ENCODE measurements at places on chromosomes 4 and X.

- DNase-seq: no peak
These were observed 80.6 kb downstream of the PPP2R2C start for GRCh38 chr4:6391852-6392188.

DNA sequence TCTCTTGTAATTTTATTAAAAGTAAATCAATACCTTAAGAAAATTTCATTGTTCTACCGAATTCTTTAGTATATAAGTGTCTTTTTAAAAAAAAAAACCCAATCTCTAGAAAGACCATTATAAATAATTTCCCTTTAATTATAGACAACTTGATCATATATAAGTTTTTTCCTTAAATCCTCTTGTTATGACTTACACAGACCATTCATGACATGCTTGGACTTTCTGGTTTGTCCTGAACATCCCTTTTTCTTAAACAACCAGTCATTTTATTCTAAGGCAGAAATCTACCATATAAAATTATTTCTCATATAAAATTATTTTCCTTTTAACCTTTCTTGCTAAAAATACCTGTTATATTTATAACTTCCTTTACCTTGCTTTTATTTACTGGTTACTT is 15.4 kb upstream of the FHDC1 start:
- DNase-seq: peak; percentile 81

- DNase-seq: no peak
These were observed 69.2 kb downstream of the CRMP1 start for GRCh38 chr4:5823542-5824211.

DNA sequence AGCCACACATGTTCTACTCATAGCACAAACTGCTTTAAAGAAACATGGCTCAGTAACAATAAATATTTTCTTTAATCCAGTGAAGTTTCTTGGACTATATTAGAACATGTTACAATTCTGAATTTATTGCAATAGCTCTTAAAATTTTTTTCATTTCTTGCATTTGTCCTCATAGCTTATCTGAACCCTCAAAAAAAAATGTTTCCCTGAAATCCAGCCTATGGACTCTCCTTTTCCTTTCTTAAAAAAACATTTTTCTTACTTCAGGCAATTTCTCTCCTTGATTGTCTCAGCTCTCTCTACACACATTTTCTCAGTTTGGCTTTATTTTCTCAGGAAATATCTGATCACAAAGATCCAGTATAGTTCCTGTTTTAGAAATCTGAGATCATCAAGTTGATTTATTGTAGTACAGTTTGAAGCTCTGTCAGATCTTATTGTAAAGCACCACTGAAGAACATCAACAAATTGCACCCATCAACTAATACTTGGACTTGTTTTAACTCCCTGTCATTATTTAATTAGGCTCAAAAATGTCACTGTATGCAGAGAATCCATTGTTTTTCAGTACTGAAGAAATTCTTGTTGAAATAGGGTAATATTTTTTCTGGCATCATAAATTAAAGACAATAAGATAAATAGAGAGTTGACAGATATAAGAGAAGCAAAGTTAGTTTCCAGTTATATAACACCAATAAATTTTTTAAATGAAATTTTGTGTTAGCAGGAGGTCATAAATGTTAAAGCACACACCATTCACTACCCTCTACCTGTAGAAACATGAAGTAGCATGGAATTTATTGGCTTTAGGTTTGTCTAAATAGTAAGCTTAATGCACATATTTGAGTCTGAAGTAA is 317.7 kb downstream of the ARHGAP24 start:
- peak; percentile 39 for DNase-seq

DNA sequence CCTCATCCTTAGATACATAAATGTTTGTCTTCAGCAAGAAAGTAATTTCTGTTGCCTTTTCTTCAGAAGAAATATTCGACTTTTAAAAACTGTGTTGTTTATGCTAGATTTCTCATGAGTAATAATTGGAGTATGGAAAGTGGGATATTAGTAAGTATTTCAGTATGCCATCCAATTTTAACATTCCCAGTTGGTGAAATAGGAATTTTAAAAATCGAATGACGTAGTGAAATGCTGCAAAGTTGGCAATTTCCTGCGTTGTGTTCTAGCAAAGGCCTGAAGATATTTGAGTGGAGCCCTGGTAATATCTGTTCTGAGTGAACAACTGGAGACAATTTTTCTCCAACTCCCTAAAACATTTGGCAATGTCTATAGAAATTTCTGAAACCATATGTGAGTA is 190.1 kb downstream of the ZNF330 start:
- no peak for DNase-seq

- DNase-seq: no peak
These were observed 935.2 kb downstream of the TRAM1L1 start for GRCh38 chr4:116150152-116150551.

DNA sequence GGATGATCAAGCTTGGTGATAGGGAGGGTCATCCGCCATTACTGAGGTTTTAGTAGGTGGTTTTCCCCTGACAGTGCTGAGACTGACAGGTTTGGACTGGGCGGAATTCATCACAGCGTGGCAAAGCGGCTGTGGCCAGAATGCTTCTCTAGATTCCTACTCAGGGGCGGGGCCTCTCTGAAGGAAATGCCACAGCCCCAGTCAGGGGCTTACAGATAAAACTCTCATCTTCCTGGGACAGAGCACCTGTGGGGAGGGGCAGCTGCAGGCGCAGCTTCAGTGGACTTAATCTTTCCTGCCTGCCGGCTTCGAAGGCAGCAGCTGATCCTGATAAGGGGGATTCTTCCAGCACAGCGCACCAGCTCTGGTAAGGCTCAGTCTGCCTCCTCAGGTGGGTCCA is 316.7 kb downstream of the RPA4 start:
- DNase-seq: peak; percentile 64

DNA sequence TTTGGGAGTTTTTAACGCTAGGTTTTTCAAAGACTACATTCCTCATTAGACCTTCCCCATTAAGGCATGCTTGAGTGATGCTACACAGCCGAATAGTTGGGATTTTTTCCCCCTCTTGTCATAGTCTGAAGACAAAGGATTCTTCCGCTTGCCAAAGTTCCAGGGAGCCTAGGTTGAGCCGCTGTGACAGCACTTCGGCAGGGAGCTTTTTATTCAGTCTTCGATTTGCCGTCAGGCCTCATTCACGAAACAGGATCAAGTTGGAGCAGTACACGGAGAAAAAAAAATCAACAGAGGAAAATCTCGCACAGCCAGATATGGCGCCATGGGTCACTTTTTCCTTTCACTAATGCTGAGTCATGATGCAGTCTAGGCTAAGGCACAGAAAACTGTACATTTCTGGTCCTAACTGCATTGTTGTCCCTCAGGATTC is 24.3 kb downstream of the SHROOM3 start:
- DNase-seq: no peak

GRCh38 chr4:138389976-138390685 is 148.0 kb upstream of the SLC7A11 start:
- DNase-seq: peak; percentile 39

DNA sequence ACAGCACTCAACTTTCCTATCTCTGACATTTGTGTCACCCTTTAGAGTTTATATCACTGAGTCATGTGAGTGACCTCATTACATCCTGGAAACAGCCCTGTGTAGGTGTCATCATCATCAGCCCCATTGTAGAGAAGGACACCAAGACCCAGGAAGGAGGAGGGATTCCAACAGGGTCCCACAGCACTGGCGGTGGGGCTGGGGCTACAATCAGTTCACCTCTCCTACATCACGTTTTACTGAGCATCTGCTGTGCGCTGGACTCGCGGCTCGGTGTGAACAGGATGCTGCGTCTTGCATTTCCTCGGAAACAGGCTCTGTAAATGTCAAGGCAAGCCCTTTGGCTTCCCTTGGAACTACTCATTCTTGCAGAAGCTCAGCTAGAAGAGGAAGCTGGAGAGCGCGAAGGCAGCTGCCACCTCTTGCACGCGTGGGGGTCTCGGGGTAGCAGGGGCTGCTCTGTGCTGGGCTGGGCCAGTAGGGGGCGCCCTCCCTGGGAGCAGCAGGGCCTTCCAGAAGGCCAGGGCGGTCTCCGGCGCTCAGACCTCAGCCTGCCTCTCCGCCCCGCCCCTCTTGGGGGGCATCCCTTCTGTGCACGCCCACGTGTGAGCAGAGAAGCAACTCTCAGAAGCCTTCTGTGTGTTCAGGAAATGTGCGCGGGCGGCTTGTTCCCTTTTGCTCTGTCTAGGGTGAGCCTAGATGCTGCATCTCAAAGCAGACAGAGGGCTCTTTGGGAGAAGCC is 29.0 kb downstream of the REELD1 start:
- DNase-seq: peak; percentile 22

- peak; percentile 89 for DNase-seq
These were observed 2.1 kb upstream of the TMEM131L start for GRCh38 chr4:153464068-153464467.

DNA sequence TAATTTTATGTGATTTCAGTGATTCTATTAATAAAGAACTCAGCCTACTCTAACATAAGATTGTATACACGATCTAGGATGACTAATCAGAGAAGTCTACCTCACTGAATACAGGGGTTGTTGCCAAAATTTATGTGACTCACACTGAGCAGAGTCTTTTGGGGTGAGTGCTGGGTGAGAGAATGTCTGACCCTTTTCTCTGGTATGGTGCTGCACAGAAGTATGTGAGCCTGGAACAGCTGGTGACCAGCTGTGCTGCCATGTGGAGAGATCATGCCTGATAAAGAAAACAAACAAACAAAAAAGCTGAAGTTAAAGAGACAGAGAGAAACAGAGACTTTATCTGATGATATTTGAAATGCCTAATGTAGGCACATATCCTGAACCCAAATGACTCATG is 618.1 kb upstream of the GRIA3 start:
- DNase-seq: no peak

GRCh38 chrX:17882680-17883079 is 21.6 kb upstream of the RAI2 start:
- no peak for DNase-seq

- peak; percentile 9 for DNase-seq
These were observed 23.1 kb upstream of the TLR7 start for GRCh38 chrX:12843668-12844279.

DNA sequence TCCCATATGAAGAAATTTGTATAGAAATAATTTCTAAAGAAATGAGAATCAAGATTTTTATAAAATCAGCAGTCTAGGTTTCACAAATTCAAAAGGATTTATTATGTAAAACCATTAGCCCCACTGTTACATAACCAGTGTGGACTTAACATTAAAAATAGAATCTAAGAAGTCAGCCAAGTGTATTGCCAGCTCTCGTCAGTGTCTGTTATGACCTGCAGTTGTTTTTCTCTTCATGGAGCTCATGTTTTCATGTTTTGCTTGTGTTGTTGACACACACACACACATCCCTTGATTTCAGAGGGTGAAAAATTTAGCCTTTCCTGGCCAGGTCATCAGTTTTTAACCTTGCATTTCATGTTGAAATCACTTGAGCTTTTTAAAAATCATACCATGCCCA is 39.5 kb downstream of the USP38 start:
- DNase-seq: no peak

- no peak for DNase-seq
These were observed 30.0 kb upstream of the FGFR3 start for GRCh38 chr4:1763070-1763549.

DNA sequence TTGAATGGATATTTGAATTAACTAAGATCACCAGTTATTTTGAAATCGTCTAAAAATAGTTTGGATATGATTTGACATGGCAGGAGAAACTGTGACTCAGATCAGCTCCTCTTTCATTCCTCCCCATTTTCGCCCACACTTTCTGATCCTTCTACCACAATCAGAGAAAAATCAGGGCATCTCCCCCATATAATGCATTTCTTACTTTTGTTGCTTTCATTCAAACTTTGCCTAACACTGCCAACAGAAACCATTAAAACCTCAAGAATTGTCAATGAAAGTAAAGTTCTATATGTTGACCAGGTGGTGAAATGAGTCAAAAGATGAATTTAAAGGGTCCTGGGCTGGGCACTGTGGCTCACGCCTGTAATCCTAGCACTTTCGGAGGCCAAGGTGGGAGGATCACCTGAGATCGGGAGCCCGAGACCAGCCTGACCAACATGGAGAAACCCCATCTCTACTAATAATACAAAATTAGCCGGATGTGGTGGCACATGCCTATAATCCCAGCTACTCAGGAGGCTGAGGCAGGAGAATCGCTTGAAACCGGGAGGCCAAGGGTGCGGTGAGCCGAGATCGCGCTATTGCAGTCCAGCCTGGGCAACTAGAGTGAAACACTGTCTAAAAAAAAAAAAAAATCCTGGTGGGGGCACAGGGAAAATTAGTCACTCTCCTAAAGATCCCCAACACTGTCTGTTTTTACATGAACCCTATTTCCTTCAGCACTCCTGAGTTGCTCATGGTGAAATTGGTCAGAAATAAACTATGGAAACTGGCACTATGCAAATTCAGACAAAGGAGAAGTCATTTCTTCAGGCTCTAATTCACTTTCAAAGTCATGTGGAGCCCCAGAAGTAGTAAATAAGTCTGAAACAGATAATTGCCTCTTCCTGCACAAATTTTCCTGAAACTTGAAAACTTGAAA is 122.8 kb upstream of the NOCT start:
- DNase-seq: no peak

GRCh38 chr4:7831330-7831729 is 108.3 kb downstream of the AFAP1 start:
- peak; percentile 84 for DNase-seq

- no peak for DNase-seq
These were observed 69.0 kb downstream of the MAP9 start for GRCh38 chr4:155307731-155308277.

DNA sequence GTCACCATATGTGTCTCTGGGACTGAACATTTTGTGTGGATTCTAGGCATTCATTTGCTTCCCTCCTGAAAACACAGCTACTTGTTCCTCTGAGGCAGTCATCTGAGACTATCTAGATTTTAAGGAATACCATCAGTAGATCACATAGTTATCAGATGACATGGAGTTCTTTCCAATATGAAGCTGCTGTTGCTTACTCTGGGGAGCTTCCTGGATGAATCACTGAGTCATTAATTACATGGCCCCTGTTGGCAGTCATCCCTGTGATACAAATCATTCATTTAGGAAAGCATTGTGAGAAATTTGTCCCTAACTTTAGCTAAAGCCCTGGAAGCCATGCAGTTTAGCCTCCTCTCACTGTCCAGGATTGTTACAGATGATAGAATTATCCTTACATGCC is 98.2 kb upstream of the ARSJ start:
- no peak for DNase-seq

DNA sequence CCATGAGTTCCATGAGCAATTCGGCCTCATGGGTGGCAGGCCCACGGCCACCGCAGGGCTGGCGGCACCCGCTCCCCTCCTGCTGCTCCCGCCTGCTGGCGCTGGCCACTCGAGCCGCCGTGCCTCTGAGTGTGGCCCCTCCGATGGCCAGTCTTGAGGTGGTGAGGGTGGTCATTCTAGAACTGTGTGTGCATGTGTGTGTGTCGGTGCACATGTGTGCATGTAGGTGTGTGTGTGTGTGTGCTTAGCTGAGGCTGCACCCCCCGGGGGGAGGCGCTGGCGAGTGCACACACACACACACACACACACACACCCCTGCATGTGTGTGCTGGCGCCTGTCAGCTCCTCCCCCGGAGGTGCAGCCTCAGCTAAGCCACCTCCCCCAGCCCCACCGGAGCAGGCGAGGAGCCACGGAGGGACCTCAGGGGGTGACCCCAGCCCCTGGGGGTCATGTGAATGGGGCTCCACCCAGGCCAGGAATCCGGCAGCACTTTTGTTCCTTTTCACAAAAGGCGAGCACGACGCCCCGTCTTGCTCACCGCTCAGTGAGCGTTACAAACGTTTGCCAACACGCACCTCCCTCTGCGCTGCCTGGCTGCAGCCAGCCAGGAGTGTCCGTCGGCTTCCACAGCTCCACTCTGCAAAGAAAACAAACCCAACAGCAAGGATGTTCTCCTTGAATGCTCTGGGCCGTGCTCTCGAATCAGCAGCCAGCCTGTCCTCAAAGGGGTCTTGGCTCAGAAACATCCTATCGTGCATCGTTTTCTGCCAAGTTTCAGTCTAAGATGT is 29.9 kb downstream of the FGFRL1 start:
- DNase-seq: no peak

- peak; percentile 31 for DNase-seq
These were observed 924.3 kb upstream of the DIAPH2 start for GRCh38 chrX:95760356-95760755.
